ENCODE measurements at places on chromosomes 2 and 18. TPM values are rescaled to one million over a fixed set of nuclear protein-coding genes. Genes with fewer than 3 reads are reported as not detected.

DNA sequence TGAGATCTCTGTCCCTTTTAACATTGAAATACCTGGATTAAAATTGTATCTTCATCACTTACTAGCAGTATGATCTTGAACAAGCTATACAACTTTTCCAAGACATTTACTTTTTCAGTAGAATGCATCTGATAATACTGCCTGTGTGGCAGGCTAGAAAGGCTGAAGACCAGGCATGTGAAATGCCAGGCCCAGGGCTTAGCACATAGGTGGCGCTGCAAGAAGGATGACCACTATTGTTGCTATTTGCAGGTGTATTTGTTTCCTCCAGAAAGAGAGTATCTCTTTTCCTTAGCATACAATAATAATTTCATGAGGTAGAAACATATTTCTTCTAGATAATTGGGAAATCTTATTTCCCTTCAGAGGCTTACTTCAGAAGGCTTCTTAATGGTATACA is 331.3 kb downstream of the THSD7B start:
- no peaks in the 10 kb centered on the region for H3K36me3 ChIP-seq
- H3K4me1 ChIP-seq = no peaks in the 10 kb centered on the region
- H3K4me3 ChIP-seq = no peak overlapping the region
- no peak overlapping the region for H3K27ac ChIP-seq
- H3K27me3 ChIP-seq = no peaks in the 10 kb centered on the region
- DNase-seq = no peak

- no peaks in the 10 kb centered on the region for H3K36me3 ChIP-seq
- H3K27ac ChIP-seq = no peak overlapping the region
- no peak for DNase-seq
- no peaks in the 10 kb centered on the region for H3K27me3 ChIP-seq
- H3K4me1 ChIP-seq = no peaks in the 10 kb centered on the region
Observed at GRCh38 chr2:78118037-78118436, 595.9 kb upstream of the LRRTM4 start.

DNA sequence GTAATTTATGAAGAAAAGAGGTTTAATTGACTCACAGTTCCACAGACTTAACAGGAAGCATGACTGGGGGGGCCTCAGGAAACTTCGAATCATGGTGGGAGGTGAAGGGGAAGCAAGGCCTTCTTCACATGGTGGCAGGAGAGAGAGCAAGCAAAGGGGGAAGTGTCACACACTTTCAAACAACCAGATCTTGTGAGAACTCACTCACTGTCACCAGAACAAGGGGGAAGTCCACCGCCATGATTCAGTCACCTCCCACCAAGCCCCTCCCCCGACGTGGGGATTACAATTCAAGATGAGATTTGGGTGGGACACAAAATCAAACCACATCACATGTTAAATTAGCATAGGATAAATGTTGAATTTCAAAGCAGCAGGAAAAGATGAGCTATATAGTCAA is 56.2 kb downstream of the STRADB start:
- H3K4me3 ChIP-seq = no peak overlapping the region
- H3K27ac ChIP-seq = no peak overlapping the region
- H3K4me1 ChIP-seq = no peaks in the 10 kb centered on the region
- H3K36me3 ChIP-seq = no peaks in the 10 kb centered on the region
- H3K27me3 ChIP-seq = no peaks in the 10 kb centered on the region

PSMA8 gene
- 0.42 TPM for total RNA-seq

DNA sequence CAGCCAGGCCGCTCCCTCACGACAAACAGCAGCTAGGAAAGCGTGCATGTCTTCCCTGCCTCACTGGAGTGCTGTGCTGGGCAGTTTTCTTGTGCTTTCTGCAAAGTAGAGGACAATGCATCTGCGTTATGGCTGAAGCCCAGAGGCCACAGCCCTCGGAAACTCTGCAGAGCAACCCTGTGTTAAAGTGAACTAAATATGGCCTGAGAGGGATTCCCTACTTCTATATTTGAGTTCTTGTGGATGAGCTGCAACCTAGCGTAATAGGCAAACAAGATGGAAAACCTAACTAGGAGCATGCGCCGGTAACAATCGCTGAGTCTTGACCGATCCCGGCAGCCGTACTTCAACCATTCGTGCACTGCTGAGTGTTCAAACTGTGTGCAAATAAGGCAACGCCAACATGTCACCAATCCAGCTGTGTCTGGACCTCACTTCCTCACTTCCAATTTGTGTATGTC is 471.9 kb upstream of the HS6ST1 start:
- no peak for DNase-seq
- H3K27me3 ChIP-seq = no peaks in the 10 kb centered on the region
- no peak overlapping the region for H3K27ac ChIP-seq
- H3K4me1 ChIP-seq = no peaks in the 10 kb centered on the region
- H3K36me3 ChIP-seq = no peaks in the 10 kb centered on the region

DNA sequence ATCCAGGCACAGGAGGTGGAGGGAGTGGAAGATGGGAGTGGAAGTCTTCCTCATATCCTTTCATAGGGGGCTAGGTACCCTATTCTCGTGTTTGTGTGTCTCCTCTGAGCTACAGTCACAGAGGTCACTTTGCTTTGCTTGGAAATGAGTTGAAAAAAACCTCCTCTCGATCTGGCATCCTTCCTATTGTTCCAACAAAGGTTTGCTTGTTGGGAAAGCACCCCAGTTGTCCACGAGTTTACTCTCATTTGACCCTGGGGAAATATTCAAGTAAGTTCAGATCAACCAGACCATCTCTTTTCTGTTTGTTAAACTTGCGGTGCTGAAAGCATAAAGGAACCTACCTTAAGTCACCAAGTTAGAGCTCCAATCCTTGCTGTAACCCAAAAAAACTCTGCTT is 59.3 kb downstream of the ARHGEF33 start:
- no peak overlapping the region for H3K4me3 ChIP-seq
- no peak for DNase-seq
- no peak overlapping the region for H3K27ac ChIP-seq
- H3K27me3 ChIP-seq = peaks cover 1% of the 10 kb centered on the region
- no peaks in the 10 kb centered on the region for H3K36me3 ChIP-seq

Data from T-helper 17 cell (primary cell).